ENCODE measurements at places on chromosomes 6 and 20. TPM values are rescaled to one million over a fixed set of nuclear protein-coding genes. Genes with fewer than 3 reads are reported as not detected.

- no peak for DNase-seq
Measured at GRCh38 chr20:8489094-8489883, 357.2 kb downstream of the PLCB1 start.

DNA sequence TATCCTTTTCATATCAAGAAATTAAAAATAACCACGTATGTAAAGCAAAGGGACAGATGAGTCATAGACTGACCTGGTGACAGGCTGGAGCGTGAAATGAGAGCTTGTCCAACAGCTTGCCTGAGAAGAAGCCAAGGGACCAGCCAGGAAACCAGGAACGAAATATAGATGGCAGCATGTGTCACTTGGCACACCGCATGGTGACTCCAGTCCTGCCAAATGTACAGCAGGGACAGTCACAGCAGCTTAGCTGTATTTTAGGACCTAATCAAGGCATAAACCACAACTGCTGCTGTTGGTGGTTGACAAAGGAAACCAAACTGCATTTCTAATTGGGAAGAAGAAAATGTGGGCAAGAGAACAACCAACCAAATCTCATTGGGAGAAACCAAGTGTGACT lies 755.0 kb downstream of the TFAP2A start:
- no peak for DNase-seq

DNA sequence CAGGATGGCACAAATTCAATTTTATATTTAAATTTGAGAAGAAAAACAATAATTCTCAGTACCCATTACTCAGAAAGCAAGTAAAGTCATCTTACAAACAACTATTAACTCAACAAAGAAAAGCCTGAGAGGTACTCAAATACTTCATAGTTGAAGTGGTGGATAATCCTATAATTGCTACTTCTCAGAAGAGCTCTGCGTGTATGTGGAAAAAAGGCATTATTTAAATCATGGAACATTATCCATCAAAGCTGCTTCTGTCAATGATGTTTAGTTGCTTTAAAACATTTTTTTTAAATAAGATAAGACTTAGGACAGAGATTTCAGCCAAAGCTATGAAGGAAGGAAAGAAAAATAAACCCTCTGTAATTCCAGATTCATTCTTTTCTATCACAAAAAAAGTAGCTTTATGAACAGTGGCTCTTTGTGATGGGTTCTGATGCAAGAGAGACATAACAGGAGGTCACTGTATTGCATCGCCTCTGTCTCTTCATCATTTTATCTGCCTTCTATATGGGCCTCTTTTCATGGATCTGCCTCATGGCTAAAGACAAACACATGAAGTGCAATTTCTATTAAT lies 367.9 kb upstream of the SLC35B3 start:
- peak; percentile 34 for DNase-seq

DNA sequence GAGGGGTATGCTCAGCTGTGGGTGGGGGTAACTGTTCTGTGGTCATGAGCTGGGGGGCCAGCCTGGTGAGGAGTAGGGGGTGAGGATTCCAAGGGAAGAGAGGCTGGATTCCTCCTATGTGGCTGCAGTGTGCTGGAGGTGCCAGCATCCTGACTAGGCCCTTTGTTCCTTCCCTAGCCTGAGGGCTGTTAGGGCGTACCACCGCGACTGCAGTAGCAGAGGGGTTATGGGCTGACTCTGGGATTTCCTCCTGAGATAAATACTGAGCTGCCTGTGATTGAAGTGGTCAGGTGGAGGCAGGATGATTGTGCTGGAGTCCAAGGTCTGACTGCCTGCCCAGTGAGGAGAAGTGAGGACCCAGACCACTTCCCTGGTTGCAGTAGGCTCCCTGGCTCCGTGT lies 205.3 kb downstream of the ADGRG6 start:
- no peak for DNase-seq

DNA sequence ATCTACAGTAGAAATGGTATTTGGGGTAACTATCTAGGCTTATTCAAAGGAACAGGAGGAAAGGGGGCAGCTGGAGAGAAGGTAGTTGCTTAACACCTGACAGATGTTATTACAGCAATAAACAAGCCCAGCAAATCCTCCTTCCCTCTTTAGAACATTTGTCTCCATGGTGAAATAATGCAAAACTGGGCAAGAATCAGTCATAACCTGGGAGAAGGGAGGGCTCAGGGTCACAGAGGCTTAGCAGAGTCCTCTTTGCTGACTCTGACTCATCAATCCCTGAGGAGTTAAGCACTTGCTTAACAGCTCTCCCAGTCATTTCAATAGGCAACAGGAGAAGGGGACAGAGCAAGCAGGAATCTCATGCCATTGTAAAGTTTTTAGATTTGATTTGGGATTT lies 230.3 kb downstream of the IBTK start:
- peak; percentile 89 for DNase-seq

GRCh38 chr20:17825960-17826843 lies 126.4 kb downstream of the BANF2 start:
- peak; percentile 27 for DNase-seq

GRCh38 chr6:52337633-52338290 lies 24.2 kb upstream of the PAQR8 start:
- peak; percentile 59 for DNase-seq

GRCh38 chr6:12165297-12165696 lies 124.9 kb upstream of the EDN1 start:
- DNase-seq, result no peak

DNA sequence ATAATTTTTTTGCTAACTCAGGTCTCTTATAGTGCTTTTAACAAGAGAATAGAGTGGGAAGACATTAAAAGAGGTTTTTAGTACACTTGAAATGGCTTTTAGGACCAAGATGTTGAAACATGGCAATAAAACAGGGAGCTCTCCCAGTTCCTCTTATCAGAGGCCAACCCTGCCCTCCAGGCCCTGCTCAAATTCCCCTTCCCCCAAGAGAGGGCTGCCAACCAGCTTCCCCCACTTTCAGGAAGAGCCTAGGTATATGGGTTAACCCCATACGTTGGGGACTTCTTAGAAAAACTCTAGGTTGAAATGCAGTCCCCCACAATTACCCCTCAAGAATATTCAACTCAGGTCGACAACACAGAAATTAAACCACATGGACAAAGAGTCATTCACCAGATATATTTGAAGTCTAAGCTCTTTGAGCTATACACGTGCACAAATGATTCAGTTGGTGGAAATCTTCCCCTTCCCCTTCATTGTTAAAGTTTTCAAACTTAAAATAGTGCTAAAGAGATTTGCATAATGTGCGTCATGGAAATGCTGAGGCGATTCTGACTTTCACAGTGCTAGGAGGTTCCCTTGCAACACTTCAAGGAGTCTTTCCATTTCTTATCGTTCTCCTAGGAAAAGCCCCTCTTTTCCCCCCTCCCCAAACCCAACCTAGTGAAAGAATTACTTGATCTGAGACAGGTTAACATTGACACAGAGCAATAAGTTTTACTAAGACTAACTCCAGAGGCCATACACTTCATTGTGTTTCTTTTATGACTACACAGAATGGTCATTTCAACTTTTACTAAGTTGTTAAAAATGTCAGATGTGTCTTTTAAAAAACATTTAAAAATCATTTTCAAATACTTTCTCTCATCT lies 49.8 kb upstream of the ENPP5 start:
- no peak for DNase-seq

DNA sequence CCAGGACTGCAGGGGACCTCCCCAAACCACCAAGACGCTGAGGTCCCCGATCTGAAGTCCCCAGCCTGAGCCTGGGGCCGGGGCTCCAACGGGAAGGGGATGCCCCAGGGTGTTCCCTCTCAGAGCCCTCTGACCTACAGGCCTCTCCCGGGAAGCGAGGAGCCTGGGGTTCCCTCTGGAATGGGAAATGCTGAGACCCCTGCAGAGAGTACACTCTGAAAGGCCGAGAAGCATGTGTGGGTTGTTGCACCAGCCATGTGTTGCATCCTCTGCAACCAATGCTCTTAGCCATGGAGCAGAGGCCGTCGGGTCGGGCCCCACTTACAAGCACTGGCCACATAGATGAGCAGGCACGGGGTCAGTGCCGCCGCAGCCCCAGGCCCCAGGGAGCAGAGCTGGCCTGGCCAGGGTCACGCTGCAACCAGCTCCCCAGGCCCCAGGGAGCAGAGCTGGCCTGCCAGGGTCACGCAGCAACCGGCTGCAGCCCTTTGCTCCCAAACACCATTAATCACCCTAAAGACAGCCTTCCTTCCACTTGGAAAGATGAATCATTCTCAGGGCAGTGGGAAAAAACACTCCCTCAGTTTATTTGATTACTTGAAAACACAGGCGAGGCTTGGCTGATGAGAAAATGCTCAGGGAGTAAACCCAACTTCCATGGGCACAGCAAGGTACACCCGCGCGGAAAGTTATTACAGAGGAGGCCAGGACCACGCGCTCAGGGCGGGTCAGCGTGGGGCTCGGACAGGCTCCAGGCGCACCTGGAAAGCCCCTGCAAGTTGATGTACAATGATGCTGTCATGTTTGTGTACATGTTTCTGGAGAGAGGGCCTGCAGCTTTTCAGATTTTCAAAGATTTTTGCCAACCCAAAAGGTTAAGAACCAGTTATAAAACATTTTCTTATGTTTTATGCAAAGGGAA lies 78.0 kb upstream of the AFDN start:
- DNase-seq, result peak; percentile 26

The RPN2 gene
- 744 TPM for total RNA-seq

The NRSN1 gene
- total RNA-seq, result not detected

The BTNL2 gene
- not detected for total RNA-seq

The ERGIC3 gene
- total RNA-seq, result 570 TPM

Data from RPMI7951 (cell line).